ENCODE measurements at places on chromosomes 2 and 18. TPM values are rescaled to one million over a fixed set of nuclear protein-coding genes. Genes with fewer than 3 reads are reported as not detected.

Gene THADA
- 32.1 TPM for total RNA-seq

Gene CCDC178
- total RNA-seq: not detected

Gene HOXD8
- not detected for total RNA-seq

Gene RGPD4
- total RNA-seq: 0.18 TPM

Gene SKA1
- 4.0 TPM for total RNA-seq

Gene SULT1C2
- total RNA-seq: 2.2 TPM

DNA sequence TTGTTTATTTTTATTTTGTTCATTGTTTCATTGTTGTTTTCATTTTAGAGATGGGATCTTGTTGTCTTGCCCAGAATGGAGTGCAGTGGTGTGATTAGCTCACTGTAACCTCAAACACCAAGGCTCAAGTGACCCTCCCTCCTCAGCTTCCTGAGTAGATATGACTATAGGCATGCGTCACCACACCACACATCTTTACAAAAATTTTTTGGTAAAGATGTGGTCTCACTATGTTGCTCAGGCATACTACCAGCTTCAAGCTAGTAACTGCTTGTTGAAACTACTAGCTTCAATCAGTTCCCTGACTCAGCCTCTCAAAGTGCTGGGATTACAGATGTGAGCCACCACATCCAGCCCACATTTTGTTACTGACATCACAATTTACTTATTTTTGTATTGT lies 14.8 kb downstream of the FAM237A start:
- no peaks in the 10 kb centered on the region for H3K4me1 ChIP-seq
- no peak for DNase-seq

- H3K27me3 ChIP-seq: peaks cover 8% of the 10 kb centered on the region
- DNase-seq: no peak
- H3K27ac ChIP-seq: no peak overlapping the region
- no peaks in the 10 kb centered on the region for H3K36me3 ChIP-seq
Observed at GRCh38 chr2:151165105-151165684, 96.5 kb downstream of the RBM43 start.

- no peaks in the 10 kb centered on the region for H3K27me3 ChIP-seq
- H3K4me3 ChIP-seq: no peak overlapping the region
- H3K4me1 ChIP-seq: peaks cover 4% of the 10 kb centered on the region
Observed at GRCh38 chr18:49042246-49042570, 91.4 kb upstream of the SMAD7 start.

DNA sequence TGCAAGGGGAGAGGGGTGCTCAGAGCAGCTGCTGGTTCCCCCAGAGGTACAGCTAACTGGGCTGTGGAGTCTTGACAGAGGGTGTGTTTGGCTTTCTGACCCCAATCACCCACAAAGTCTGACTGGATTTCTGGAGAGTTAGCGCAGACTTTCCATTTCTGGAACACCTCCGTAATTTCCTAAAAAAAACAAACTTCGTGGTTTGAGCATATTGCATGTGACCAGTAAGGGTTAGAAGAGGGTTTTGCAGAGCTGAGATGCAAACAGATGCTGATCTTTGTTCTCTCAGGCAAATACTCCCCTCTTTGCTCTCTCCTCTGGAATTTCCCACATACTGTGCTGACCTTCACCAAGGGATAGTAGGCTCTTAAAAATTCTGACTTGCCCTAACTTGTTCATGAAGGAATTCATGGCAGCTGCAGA lies 44.5 kb upstream of the TMEM247 start:
- H3K4me1 ChIP-seq: peaks cover 13% of the 10 kb centered on the region
- no peaks in the 10 kb centered on the region for H3K36me3 ChIP-seq
- DNase-seq: no peak
- peaks cover 75% of the 10 kb centered on the region for H3K27me3 ChIP-seq
- H3K4me3 ChIP-seq: no peak overlapping the region

Data from osteocyte (in vitro differentiated cells).